CD4-positive, alpha-beta memory T cell (primary cell): ENCODE measurements at places on chromosomes 16 and 17. TPM values are rescaled to one million over a fixed set of nuclear protein-coding genes. Genes with fewer than 3 reads are reported as not detected.
A peak's percentile ranks its signal among the peaks of the same experiment; 100 is the strongest.

DNA sequence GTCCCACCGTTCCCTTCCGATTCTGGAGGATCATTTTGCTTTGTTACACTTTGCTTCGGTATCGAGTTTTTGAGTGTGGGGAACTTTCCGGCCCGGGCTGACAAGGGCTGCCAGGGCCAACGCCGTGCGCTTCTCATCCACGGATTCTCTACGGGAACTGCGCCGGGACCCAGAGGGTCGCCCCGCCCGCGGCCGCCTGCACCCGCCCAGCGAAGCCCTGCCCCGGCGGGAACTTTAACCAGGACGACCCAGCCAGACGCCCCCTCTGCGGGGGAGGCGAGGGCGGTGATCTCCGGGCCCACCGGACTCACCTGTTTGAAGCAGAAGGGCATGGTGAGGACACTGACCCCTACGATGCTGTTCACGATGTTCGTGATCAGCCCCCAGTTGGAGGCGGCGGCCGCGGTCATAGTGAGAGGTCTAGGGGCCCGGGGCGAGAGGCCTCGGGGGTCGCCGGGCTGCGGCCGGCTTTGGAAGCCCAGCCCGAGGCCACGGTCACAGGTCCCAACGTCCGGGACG lies 536 bp downstream of the SLC38A10 start:
- no peak for DNase-seq

DNA sequence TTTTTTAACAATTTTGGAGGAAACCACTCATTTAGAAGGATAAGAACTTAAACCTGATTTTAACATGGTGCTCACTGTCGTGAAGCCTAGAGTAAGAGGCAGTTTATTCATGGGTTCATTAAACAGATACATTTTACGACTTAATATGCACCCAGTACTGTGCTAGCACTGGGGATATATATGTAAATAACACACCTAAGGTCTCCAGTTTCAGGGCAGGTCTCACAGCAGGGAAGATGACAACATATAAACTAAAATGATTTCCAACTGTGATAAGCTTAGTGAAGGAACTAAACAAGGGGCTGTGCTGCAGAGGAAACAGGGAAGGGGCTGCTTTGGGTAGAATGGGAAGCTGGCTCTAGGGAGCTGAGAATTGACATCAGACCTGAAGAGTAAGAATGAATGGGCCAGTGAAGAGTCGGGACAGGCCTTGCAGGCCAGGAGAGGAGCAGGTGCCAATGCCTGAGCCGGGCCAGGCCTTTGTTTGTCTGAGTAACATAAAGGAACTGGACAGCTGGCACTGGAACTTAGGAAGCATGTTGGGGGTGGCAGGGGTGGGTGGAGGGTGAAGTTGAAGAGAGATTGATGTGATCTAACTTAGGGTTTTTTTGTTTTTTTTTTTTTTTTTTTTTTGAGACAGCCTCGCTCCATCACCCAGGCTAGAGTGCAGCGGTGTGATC lies 12.1 kb downstream of the NT5M start:
- no peak for DNase-seq

Gene PABPN1L
- total RNA-seq = not detected

- DNase-seq = no peak
Measured at GRCh38 chr17:19904412-19904811, 36.7 kb upstream of the ULK2 start.

GRCh38 chr16:18803569-18804462 lies 2.5 kb upstream of the ARL6IP1 start:
- DNase-seq = no peak

- DNase-seq = no peak
Measured at GRCh38 chr17:3935140-3935542, 18.9 kb upstream of the P2RX1 start.

DNA sequence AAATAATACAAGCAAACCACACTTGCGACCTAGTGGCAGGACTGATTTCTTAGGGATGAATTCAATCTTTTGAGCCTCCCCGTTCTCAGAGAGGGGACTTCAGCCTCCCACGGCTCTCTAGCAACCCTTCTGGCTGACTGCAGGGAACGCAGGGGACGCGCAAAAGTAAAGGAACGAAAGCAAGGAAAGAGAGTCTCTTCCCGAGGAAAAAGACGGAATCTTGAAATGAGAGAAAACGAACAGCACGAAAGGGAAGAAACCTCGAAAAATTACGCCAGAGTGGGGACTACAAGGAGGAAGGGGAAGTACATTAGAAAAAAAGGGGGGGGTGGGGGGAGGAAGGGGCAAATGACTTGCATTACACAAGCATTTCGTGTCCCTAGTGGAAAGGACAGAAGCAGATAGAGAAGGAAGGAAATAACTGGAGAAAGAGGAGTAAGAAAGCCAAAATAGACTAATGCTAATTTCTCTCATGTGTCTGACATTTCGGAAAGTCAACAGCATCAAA lies 1.2 kb downstream of the GRB2 start:
- peak; percentile 66 for DNase-seq

DNA sequence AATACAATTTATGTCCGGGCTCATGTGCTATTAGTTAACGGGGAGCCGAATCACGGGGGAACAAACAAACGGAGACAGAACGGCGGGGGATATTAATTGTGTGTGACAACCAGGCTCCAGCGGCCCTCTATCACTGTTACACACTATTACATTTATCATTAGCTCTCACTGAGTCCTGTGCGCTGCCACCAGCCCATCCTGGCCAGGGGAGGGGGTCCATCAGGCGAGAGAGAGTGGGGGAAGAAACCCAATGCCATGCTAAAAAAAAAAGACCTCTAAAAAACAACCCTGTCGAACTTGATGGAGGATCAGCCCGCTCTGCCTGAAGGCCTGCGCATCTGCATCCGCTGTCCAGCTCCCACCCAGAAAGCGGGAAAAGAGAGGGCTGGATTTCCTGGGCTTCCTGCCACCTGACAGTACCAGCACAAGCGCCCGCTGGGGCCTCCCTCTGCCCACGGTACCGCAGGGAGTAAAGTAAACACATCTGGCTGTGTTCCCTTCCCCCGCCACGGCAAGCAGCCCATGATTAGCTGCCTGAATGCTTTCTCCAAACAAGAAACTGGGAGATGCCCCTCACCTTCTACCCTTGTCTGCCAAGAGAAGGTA lies 41.7 kb downstream of the PIPOX start:
- DNase-seq = no peak

DNA sequence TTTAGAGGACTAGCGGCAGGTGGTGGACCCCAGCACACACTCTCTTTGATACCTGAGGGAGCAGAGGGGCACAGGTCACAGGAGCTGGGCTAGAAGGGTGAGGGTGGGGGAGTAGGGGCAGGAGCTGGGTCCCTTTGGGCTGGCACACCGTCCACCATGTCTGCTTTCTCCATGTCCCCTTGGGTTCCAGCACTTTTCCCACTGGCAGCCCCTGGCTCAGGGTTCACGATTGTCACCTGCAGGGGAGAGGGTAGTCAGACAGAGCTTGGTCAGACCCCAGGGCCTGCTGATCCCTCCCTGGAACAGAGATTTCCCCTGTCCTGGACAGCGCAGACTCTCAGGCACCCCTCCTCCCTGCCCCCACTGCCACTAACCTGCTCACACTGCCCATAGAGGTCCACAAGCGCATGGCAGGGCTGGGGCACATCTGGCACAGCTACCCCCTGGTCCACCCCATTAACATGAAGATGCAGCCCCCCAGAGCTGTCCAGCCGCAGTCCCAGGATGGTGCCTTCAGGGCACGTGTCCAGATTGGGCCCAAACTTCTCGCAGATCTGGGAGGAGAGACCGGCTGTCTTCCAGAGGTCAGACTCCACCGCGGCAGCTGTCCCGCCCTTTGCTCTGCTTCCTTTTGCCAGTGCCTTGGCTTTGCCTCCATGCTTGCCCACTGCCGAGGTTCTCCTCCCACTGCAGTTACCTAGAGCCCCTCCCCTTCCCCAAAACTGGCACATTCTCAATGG lies 3.1 kb upstream of the GPS2 start:
- DNase-seq = no peak
